Upper lobe of right lung (tissue), 1 donor: ENCODE measurements at places on chromosomes 4 and X. TPM values are rescaled to one million over a fixed set of nuclear protein-coding genes. Genes with fewer than 3 reads are reported as not detected.

GRCh38 chrX:132365490-132365889 lies 123.3 kb downstream of the MBNL3 start:
- H3K27ac ChIP-seq, result no peak overlapping the region
- no peaks in the 10 kb centered on the region for H3K27me3 ChIP-seq
- H3K36me3 ChIP-seq, result no peaks in the 10 kb centered on the region

GRCh38 chr4:185016946-185017758 lies 1.1 kb upstream of the HELT start:
- no peak overlapping the region for H3K4me3 ChIP-seq
- H3K4me1 ChIP-seq, result peaks cover 7% of the 10 kb centered on the region
- peaks cover 96% of the 10 kb centered on the region for H3K27me3 ChIP-seq
- no peak overlapping the region for H3K27ac ChIP-seq
- no peak for DNase-seq

DNA sequence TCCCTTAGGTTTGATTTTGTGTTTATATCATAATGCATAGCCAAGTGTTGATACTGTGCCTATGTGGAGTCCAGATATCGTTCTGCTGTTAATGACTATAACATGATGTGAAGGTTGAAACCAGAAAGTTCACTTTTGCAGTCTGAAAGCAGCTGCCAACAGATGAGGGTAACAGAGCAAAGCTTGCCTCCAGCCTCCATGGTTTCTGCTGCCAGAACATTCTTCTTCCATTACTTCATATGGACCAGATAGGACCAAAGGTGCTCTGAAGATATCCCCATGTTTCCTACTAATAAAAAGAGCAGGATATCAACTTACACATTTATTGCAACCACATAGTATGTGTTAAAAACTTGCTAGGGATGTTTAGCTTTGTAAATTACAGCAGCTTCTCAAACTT lies 394.1 kb downstream of the SPRY1 start:
- H3K27me3 ChIP-seq, result no peaks in the 10 kb centered on the region
- H3K4me3 ChIP-seq, result no peak overlapping the region
- peaks cover 8% of the 10 kb centered on the region for H3K4me1 ChIP-seq
- no peaks in the 10 kb centered on the region for H3K36me3 ChIP-seq
- no peak overlapping the region for H3K27ac ChIP-seq

DNA sequence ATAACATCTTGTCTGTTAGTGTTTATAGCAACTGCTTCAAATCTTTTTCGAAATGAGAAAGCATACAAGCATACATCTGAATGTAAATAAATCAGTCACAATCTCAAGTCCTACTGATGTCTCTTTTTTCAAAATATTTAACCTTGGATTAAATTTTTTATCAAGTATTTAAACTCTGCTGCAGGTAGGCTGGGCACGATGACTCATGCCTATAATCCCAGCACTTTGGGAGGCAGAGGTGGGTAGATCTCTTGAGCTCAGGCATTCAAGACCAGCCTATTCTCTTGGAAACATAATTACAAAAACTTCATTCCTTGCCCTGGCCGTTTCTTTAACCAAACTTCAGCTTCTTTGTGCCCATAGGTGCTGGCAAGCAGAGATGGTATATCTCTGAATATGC lies 540.3 kb upstream of the GALNT7 start:
- H3K27ac ChIP-seq, result no peak overlapping the region
- no peak overlapping the region for H3K4me3 ChIP-seq
- no peaks in the 10 kb centered on the region for H3K27me3 ChIP-seq
- no peaks in the 10 kb centered on the region for H3K36me3 ChIP-seq

- DNase-seq, result no peak
- no peaks in the 10 kb centered on the region for H3K36me3 ChIP-seq
- H3K27me3 ChIP-seq, result no peaks in the 10 kb centered on the region
- no peak overlapping the region for H3K27ac ChIP-seq
Observed at GRCh38 chr4:39732728-39733127, 34.8 kb downstream of the UBE2K start.

Gene BTK
- 34.1 TPM for total RNA-seq

Gene RRH
- not detected for total RNA-seq

Gene SYTL4
- 16.4 TPM for total RNA-seq

Gene GAGE12E
- total RNA-seq, result not detected
